ENCODE measurements at places on chromosomes 6 and 20. TPM values are rescaled to one million over a fixed set of nuclear protein-coding genes. Genes with fewer than 3 reads are reported as not detected.

The RIPOR3 gene
- polyA plus RNA-seq, result 3.9 TPM

The ASIP gene
- polyA plus RNA-seq, result not detected

The WFDC5 gene
- not detected for polyA plus RNA-seq

The RFX6 gene
- polyA plus RNA-seq, result not detected

The FAXC gene
- polyA plus RNA-seq, result 15.2 TPM

The INSM1 gene
- polyA plus RNA-seq, result 0.61 TPM

The C20orf202 gene
- 0.17 TPM for polyA plus RNA-seq

The PRICKLE4 gene
- 0.48 TPM for polyA plus RNA-seq

The EYS gene
- polyA plus RNA-seq, result 0.35 TPM

The LCA5 gene
- polyA plus RNA-seq, result 4.2 TPM

The EBF4 gene
- polyA plus RNA-seq, result 1.4 TPM

The TINAG gene
- not detected for polyA plus RNA-seq

The MYH7B gene
- 1.0 TPM for polyA plus RNA-seq

Data from GM23338 (cell line).